ENCODE measurements at places on chromosomes 2 and 18.

DNA sequence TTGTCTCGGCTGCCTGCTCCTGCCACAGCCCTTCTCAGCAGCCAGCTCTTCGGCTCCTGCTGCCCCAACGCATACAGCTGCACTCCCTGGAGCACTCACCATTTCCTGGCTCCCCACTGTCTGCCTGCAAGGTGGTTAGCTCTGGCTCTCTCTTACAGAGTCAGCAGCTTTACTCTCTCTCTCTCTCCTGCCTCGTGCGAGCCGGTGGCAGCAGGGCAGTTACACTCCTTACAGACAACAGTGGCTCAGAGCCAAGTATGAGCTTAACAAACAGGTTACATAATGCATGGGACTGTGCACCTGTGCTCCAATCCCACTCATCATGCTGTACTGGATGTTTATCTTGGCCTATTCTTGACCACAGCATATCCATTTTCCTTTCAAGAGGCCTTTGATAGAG, 47.4 kb upstream of the DNAJC10 start:
- no peak for DNase-seq

- peak; percentile 37 for DNase-seq
Measured at GRCh38 chr2:12087175-12087574, 340.7 kb downstream of the LPIN1 start.

- no peak for DNase-seq
Measured at GRCh38 chr2:12694990-12695774, 21.6 kb upstream of the TRIB2 start.

DNA sequence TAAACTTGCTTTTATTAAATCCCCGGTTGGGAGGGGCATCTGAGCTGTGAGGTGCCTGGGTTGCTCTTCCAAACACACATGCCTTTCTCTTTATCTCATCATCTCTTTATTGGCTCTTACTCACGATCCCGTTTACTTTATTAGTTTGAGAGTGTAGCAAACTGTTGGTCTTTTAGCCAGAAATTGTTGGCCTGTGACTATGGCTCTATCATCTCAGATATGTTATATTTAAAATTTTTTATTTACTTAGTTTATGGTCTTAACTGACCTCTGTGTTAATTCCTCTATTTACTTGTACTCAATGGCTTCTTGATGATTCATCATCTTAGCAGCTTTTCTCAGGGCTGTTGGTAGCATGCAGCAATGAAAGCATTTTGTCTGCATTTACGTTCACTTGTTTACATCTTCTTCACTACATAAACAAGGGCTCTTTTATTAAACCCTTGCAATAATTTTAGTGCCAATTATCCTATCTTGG, 408.4 kb downstream of the HRH4 start:
- DNase-seq: no peak

DNA sequence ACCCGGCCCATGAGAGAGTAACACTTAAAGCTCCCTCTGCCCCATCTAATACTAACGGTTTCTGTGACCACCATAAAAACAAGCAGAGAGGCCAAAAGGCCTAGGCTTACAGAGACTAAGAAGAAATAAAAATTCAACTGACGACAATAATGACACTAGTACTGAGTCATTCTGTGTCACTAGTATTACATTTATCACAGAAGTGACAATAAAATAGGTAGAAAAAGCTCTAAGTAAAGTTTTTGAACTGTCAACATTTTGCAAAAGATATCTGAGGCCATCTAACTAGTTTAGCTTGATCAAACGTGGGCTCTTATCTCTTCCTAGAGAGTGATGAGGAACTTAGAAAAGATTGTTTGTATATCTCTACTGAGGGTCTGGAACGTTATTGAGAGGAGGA, 35.6 kb downstream of the AP1S3 start:
- no peak for DNase-seq

DNA sequence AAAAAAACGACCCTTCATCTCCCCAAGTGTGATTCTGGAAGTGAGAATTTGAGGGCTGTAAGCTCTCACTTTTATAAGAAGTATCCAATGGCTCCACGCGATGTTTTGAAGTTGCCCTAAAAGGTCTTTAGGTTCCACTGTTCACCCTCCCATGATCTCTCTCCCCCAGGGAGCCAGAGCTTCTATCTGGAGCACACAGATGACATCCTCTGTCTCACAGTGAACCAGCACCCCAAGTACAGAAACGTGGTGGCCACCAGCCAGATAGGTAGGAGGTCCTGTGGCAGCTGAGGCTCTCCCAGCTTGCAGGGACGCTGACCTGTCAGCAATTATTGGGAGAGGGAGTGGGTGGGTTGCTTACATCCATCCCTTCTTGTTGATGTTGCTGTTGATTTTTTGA, 97.8 kb downstream of the RTN4 start:
- DNase-seq: no peak

DNA sequence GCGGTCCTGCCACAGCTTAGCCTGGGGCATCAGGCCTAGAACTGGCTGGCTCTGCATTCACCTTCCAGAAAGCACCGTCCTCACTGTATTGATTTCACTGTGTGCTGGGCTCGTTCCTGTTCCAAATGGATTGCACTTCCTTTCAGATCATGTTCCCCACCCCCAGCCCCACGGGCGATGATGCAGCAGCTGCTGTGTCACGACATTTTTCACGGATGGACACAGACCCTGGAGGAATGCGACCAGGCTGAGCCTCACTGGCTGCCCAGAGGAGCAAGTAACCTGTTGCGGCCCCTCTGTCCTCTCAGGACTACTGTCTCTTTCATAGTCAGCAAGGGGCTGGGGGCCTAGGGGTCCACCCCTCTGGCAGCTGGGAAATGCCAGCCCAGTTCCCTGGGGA, 50.3 kb downstream of the CAPN13 start:
- no peak for DNase-seq

GRCh38 chr18:7224198-7224597, 6.7 kb upstream of the LRRC30 start:
- no peak for DNase-seq
